ENCODE measurements at places on chromosomes 12 and 14.

GRCh38 chr14:86364634-86365033, 834.7 kb downstream of the FLRT2 start:
- DNase-seq, result no peak

GRCh38 chr12:49233842-49234526, 30.9 kb upstream of the TUBA1C start:
- peak; percentile 92 for DNase-seq

GRCh38 chr12:133204264-133204603, 22.9 kb downstream of the ZNF268 start:
- no peak for DNase-seq

DNA sequence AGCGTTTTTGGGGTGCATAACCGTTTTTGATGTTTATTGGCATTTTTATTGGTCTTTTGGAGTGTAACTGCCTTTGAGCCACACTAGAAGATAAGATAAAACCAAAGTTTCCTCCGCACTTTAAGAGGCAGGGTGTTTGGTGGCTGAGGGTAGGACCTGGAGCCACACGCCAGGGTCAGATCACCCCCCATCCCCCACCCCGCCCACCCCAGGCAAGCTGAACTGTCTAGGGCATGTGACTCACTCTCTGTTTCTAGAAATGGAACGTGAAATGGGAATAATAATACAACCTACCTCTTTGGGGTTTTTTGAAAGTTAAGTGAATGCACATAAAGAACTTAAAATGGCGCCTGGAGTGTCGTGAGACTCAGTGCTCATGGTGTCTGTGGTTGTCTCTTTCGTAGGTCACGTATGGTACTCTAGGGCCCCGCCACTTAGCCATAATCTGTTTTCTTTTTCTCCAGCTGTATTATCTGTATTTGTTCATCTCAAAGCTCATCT, 56.0 kb downstream of the PPP2R5C start:
- no peak for DNase-seq

- DNase-seq, result no peak
These were observed 278.3 kb downstream of the DPF3 start for GRCh38 chr14:72615451-72616121.

- DNase-seq, result no peak
These were observed 16.5 kb upstream of the HNF1A start for GRCh38 chr12:120961604-120962531.

GRCh38 chr12:128069359-128069997, 197.5 kb upstream of the TMEM132C start:
- DNase-seq, result no peak

DNA sequence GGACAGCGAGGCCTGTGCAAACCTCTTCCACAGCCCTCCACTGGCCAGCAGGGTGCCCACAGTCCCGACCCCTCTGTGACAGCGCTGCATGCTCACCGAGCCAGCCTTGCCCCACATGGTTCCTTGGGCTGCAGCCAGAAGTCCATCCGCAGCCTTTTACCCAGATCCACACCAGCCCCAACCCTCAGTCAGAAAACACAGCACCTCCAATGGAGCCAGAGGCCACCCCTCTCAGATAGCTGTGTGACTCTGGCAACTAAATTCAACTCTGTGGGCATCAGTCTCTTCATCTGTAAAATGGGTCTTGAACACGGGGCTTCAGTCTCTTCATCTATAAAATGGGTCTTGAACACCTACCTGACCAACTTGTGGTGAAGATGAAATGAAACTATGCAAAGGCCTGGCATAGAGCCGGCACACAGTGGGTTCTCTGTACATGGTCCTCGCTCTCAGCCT, 38.0 kb downstream of the NFKBIA start:
- DNase-seq, result no peak

GRCh38 chr12:56877195-56878009, 56.8 kb downstream of the SDR9C7 start:
- DNase-seq, result no peak

DNA sequence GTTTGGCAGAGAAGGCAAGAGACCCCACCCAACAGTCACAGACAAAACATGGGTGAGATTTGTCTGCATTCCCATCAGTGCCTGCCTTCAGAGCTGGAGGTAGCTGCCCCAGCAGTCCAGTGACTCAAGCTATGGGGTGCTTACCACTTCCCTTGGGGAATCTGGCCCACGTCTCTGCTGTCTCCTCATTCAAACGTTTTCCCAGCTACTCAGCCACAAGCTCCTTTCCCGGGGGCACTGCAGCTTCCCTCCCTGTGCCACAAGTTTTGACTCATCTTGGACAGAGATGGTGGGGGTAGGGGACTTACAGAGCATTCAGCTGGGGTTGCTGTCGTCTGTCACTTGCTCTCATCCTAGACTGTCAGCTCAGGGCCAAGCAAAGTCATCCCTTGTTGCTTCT, 66.6 kb downstream of the FBXL14 start:
- DNase-seq, result no peak

GRCh38 chr12:94754653-94755052, 104.3 kb upstream of the TMCC3 start:
- no peak for DNase-seq

GRCh38 chr14:41644606-41645005, 37.9 kb downstream of the LRFN5 start:
- no peak for DNase-seq

GRCh38 chr14:65301862-65302539, 110.5 kb upstream of the FUT8 start:
- no peak for DNase-seq

GRCh38 chr14:62079038-62079437, 316.8 kb downstream of the SNAPC1 start:
- no peak for DNase-seq

DNA sequence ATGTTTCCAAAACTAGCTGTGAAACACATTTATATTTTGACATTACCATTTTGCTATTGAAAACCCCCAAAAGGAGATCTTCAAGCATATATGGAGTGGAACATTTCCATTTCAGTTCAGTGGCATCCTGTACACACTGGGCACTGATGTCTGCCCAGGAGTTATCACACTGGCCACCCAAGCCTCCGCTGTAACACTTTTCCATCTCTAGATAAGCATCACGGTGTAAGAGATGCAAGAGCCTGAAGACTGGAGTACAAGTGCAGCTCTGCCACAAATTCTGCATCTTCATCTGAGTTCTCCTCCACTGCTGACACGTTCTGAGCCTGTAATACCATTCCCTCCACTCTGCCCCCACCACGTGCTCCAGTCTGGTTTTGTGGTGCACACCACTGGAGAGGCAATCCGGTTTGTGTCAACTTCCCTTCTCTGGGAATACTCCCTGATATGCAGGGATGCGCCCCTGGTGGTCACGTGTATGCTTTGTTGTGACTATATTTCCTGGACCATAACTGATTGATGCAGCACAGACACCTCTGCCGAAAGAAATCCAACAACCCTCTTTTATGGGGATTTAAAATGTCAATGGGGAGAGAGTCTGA, 12.7 kb downstream of the SPTLC2 start:
- no peak for DNase-seq

DNA sequence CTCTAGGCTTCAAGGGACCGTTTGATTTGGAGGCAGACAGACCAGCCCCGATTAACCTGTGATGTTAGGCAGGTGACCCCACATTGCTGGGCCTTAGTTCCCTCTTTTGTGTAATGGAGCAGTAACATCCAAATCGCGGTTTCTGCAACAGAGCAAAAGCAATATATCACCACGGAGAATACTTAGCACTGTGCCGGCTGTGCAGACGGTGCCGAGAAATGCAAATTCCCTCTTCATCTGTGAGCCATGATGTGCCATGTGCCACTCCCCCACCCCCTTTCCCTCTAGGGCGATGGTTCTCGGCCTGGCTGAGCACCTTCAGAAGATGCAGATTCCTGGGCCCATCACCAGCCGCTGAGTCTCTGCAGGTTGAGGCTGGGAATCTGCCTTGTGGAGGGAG, 10.9 kb downstream of the BCL7A start:
- DNase-seq, result no peak

DNA sequence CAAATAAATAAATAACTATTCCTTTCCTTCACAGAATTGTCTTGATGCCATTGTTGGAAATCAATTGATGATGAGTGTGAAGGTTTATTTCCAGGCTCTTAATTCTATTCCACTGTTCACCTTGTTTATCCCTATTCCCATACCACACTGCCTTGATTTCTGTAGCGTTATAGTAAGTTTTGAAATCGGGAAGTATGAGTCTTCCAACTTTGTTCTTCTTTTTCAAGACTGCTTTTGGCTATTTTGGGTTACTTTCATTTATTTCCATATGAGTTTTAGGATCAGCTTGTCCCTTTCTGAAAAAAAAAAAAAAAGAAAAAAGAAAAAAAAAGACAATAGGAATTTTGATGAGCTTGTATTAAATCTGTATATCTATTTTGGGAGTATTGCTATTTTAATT, 9.3 kb upstream of the CDK2AP1 start:
- DNase-seq, result no peak

DNA sequence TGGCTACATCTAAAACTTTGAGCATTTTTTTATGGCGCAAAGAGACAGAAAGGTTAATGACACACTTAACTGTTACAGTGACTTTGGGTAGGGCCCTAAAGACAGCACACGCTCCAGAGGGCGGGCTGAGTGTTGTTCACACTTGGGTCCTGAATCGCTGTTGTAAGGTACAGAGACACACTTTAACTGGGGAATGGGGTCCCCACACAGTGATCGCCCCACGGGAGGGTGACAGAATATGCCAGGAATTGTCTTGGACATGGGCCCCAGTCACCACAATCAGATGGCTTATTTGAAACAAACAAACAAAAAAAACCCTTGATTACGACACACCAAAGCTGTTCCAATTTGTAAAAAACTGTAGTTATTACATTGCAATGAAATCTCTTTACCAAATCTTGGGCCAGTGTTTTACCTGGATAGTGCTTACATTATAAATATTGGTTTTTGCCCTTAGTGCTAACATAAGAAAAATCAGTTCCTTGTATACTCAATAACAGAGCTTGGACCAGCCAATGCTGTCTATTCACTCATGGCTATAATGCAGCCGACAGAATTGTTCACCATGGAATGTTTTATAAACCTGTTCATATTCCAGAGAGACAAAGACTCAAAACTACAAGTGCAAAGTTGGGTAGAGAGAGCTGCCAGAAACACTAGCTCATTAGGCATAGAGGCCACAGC, 28.3 kb downstream of the KCTD10 start:
- no peak for DNase-seq

DNA sequence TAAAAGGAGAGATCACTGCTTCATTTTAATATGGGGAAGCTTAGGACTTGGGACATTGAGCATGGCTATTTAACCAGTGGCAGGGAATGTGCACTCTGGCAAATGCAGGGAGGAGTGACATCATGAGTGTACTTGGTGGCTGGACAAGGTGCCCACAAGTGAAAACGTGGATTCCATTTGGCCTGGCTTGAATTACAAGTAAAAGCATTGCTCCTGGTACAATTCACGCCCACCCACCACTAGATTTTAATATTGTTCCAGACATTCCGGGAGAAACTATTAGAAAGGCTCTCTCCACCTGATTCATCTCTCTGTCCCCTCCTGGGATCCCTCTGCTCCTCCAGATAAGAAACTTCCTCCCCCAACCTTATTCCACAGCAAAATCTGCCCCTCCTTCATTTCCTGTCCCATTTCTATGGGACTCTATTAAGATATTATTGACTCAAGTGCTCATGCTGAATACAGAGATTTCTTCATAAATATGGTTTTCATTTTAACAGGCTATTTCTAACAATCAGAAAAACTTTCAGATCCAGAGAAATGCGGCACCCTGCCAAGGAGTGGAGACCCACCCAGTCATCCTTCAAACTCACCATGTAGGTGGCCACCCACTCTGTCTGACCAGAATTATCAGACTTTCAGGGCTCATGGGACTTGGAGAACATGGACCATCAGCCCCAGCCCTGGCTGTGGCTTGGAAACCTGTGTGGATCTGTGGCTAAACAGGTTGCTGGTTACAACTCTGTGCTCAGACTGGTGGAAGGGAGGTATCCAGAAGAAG, 43.2 kb downstream of the SSPN start:
- no peak for DNase-seq

- DNase-seq, result no peak
These were observed 140.8 kb upstream of the NEDD1 start for GRCh38 chr12:96766232-96766631.

GRCh38 chr14:88856786-88857366, 32.4 kb downstream of the TTC8 start:
- DNase-seq, result no peak

DNA sequence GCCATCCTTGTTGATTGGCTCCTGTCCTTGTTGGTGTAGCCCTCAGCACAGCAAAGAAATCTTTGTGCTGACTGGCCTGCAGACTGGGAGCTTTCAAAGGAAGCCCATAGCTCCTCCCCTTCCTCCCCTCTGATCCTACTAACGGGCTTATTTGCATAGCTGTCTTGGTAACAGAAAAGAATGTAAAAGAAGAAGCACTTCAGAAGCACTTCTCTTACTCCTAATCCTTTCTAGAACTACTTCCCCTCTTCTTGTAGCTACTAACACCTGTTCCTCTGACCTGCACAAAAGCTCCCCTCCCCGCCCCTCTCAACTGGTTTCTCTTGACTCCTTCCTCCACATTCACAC, 14.3 kb upstream of the RIC8B start:
- peak; percentile 55 for DNase-seq

DNA sequence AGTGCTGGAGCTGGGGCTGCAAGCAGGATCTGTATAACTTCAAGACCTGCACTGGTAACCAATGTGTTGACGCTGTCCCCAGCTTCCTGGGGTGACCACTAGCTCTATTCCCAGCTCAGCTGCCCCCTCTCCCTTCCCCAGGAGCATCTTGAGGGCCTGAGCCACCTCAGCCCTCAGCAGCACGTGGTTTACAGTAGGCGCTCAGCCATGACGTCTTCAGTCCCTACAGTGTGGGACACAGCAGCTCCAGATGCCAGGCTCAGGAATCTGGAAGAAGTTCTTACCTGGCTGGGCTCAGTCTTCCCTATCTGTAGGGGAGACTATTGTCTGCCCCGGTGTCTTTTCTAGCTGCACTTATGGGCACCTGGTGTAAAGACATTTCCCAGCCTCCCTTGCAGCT, 8.6 kb downstream of the SDS start:
- no peak for DNase-seq

- no peak for DNase-seq
These were observed 1.3 kb downstream of the BCL2L2 start for GRCh38 chr14:23307687-23308644.

DNA sequence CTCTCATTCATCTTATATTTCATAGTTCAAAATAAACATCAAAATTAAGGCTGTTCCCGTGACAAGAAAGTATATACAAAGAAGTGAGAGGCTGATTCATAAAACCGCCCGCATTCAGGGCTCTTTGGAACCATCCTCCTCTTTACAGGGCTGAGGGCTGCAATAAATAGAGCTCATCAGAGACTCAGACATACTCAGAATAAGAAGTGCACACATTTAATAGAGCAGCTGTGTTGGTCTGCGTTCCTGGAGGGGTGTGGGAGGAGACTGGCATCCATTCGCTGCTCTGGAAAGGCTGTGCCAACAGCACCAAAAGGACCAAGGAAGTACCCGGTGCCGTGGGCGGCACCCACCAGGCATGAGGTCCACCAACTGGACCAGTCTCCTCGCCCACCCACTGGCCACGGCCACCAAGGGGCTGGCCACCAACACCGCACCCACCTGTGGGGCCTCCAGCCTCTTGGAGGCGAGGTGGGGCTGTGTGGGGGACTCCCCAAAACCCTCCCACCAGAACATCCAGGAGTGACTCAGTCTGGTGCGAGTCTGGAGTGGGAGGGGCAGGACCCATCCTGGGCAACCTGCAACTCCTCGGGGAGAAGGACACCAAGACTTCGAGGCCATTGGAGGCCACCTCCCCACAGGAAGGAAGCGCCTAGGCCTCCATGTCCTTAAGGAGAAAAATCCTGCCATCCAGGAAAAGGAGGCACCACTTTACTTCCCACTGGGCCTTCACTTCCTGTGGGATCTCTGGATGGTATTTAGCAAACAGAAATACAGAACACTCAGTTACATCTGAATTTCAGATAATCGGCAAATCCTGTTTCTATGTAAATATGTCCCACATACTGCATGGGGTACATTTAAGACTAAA, 32.7 kb downstream of the VCPKMT start:
- DNase-seq, result no peak

All from lower lobe of right lung (tissue), 2 donors.